Stimulated activated CD8-positive, alpha-beta memory T cell treated with anti-CD3 and anti-CD28 coated beads, Interleukin-12 subunit alpha, Interleukin-12 subunit beta, amount 100 ng/mL, for 1 hour (primary cell): ENCODE measurements at places on chromosomes 2 and 18.
A peak's percentile ranks its signal among the peaks of the same experiment; 100 is the strongest.

GRCh38 chr2:217685255-217685605, 317.6 kb downstream of the TNS1 start:
- no peak for DNase-seq

DNA sequence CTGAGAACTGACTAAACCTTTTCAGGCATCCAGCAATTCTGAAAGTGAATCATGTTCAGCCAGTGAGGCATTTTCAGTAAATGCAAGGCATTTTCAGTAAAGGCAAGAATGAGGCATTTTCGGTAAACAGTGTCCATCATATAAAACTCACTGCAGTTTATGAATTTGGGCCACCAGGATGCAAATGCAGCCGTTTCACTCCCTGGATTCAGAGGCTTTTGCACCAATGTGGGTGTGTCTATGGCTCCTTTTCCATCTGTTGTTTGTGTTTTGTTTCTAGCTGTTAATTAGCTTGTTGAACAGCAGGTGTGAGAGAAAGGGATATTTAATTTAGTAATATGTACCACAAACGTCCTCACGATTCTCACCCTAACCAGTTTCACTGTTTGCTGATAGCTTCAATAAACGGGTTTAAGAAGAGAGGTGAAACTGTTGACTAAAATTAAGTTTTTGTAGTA, 116.3 kb upstream of the PGAP1 start:
- no peak for DNase-seq

- no peak for DNase-seq
Measured at GRCh38 chr2:151833984-151834383, 5.8 kb upstream of the ARL5A start.

DNA sequence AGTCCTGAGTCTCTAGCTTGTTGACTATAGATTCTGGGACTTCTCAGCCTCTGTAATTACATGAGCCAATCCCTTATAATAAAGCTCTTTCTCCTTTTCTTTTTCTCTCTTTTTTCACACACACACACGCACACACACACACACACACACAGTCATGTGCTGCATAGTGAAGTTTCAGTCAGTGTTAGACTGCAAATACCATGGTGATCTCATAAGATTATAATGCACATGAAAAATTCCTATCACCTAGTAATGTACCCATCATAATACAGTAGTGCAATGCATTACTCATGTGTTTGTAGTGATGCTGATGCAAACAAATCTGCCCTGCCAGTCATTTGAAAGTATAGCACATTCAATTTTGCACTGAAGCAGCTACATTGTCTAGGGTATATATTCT, 558.2 kb downstream of the SUCLG1 start:
- no peak for DNase-seq

- DNase-seq = no peak
Measured at GRCh38 chr2:203913947-203914346, 22.6 kb upstream of the ICOS start.

DNA sequence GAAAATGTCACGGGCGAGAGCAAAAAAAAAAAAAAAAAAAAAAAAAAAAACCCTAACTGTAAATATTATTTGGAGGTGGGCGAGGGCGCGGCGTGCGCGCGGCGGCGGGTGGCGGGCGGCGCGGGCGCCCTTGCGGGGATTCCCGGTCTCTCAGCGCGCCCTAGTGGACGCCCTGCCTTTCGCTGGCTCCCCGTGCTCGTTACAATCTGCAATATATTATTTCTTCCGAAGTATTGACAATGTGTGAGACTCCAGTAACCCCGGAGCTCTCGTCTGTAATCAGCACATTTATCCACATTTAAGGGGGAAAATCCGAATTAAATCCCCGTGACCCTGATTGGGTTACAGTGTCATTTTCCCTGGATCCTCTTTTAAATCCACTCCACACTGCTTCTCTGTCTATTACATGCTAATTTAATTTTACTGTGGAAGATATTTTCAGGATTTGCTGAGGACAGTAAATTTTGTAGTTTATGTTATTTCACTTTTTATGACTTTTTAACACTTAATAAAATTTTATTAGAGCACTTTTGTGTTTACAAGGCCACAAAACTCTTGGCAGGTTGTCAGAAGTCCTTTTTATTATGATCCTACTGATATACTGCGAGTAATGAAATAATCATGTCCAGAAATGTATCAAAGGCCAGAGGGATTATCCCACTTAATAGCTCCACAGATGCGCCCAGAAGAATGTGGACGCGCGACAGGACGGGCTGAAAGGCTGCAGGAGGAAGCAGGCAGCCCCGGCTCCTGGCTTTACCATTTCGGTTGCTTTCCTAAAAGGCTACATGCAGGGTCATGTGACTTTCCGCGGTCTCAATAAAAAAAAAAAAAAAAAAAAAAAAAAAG, 369.1 kb downstream of the MTX2 start:
- DNase-seq = peak; percentile 25

- DNase-seq = no peak
Measured at GRCh38 chr18:63892566-63892965, 5.1 kb downstream of the SERPINB2 start.

DNA sequence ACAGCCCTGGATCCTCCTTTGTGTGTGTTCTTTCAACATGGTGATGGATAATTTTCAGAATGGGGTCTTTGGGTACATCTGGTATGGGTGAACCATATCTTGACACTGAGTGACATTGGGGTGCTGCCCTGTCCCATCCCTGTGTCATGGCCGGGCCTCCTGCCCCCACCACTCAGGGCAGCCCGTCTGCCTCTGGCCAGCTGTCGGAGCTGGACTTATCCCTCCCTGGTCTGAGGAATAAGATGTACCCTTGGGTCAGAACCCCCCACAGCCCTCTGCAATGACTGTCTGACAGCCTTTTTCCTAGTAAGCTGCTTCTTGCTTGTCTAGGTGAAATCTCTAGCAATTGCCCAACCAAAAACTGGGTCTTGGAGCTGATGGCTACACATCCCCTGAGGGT, 142.9 kb downstream of the SH3RF3 start:
- no peak for DNase-seq

- no peak for DNase-seq
Measured at GRCh38 chr18:38642711-38643110, 1077.1 kb upstream of the CELF4 start.

DNA sequence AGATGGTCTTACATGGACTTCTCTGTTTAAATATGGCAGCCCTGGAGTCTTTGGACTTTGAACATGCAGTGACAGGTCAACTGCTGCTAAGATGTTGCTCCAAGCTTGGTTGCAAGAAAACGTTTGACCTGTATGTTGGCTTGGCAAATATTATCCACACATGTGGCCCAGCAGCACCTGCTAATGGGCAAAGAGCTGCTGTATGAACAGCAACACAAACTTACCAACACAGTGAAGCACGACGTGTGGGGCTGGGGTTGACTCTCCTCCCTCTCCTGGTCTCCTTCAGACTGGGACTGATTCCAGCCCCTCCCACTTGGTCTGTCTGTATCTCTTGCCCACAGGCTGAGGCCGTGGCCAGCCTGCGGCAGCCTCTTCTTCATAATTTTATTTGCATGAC, 3.8 kb downstream of the KCNE4 start:
- no peak for DNase-seq

DNA sequence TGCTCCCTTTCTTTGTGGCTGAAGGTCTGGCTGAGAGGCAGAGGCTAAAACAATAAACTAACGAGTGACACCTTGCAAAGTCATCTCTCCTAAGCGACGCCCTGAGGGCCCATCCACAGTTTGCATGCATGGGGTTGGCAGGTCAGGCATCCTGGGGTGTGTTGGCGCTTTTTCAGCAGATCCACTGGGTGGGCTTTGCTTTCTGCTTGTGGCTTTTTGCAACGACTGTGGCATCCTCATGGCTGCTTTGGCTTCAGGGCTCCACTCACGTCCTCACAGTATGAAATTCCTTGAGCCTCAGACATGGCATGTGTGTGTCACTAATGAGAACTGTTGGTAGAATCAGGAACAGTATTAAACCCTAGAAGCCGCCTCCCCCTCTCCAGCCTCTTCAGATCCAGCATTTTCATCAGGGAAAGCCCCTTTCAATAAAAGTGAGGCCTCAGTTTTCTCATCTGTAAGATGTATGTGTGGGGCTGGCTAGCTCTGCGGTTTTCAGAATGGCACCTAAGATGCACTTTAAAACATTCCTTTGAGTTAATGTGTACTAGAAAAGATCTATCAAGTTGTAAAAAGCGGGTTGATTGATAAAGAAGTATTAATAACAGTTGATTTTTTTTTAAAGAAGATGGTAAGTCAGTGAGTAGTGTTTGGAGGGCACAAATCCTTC, 72.5 kb downstream of the SH3BP4 start:
- no peak for DNase-seq

- no peak for DNase-seq
Measured at GRCh38 chr2:15619510-15619909, 27.8 kb downstream of the DDX1 start.

DNA sequence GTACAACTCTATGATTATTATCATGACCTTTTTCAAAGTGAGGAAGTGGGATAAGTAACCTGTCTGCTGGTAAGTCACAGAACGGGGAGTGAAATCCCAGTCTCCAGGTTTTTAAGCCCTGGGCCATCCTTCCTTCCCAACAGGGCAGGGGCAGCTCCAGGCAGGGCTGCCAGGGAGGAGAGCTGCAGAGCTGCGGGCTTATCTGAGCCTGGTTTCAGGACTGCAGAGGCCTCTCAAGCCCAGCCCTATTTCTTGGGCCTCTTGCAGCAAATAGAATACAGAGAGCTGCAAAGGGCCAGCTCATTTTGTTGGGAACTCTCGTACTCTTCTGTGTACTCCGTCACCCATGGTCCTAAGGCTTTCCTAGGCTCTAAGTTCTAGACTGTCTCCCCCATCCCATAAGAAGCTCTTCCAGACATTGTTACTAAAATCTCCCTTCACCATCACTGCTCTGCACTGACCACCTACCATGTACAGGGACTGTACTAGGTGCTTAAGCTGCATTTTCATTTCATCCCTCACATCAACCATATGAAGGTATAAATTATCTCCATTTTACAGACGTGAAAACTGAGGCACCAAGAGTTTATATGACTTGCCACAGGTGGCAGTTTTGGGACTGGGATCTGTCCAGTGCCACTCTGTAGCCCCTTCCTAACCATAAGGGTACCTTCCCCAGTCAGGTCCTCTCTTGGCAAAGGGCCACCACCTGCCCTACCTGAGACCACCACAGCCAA, 3.1 kb downstream of the RAB11FIP5 start:
- no peak for DNase-seq

- no peak for DNase-seq
Measured at GRCh38 chr2:71878626-71879508, 268.8 kb downstream of the CYP26B1 start.

- no peak for DNase-seq
Measured at GRCh38 chr18:7575465-7576028, 8.4 kb downstream of the PTPRM start.

DNA sequence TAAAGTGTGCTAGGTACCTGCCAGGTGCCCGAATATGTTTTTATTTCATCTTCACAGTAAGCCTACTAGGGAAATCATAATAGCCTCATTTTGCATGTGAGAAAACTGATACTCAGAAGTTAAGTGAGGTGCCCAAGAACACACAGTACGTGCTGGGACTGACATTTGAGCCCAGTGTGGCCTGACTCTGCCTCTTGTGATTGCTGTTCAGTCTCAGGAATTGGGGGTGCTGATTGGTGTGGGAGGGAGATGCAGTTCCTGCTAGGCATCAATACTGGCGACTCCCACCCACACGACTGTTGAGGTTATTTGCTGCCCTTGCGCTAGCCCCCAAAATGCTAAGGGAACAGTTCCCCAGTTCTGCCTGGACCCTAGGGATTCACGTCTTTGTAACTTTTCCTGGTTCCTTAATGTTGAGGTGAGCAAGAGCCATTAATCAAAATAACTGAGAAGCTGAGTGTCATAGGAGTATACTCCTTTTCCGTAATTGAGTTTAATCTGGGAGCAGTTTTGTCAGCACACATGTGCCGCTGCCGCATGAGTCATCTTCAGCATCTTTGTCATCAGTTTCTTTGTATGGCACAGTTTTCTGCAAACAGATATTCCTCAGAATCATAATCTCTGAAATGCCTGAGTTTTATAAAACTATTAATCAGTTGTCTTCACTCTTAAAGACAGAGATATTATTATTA, 120.7 kb downstream of the NCK2 start:
- DNase-seq = no peak

DNA sequence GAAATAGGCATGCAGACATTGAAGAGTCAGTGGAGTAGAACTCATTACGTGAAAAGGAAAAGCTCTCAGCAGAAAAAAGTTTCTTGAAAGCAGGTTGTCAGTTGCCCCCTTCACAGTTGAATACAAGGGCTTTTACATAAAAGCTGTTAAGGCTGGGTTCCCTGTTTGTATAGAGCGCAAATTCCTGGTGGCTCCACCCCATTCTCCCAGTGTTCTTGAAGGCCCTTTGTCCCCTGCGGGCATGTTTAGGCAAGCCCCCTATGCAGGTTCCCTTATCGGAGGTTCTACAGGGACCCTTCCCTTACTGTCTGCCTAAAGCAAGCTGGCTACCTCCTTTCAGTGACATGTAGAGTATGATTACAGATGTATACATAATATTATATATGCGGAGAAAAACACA, 497.2 kb upstream of the SYT4 start:
- no peak for DNase-seq

DNA sequence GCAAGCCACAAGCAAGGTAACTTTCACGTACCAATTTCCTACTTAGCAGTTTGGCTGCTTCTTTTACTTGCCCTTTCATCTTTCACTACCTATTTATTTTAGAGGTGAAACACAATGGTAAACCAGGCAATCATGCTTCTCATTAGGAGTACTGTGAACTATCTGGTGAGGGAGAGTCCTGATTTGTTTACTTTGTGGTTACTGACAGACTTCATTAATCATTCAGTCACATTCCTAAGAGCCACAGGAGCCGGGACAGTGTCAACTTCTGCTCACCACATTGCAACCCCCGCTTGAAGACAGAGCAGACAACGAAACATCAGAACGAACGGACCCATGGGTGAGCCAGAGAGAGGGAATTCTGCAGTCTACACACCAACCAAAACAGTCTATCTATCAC, 28.8 kb downstream of the TUBB6 start:
- no peak for DNase-seq

DNA sequence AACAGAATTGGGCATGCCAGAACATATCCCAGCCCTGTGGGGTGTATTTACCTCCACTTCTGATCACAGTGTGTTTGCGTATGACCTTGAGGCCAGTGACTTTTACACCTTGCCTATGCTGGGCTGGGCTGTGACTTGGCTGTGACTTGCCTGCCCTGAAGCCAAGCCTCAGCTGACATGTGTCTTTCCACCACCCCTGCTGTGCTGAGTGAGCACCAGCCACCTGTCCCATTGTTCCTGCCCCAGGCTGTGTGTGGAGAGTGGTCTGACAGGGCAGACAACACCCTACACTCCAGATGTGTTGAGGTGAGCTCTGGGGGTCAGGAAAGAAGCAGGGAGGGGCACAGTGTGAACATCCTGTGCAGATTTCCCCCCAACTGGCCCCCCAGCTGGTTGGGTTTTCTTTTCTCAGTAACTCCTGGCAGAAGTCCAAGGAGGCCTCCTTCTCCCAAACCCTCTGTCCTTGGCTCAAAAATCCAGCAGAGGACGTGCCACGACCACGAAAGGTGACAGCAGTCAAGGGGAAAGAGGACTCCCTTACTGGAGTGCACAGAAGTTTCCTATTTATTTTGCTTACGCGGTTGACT, 5.1 kb upstream of the STEAP3 start:
- DNase-seq = no peak

- DNase-seq = no peak
Measured at GRCh38 chr2:119123389-119123788, 35.2 kb downstream of the C1QL2 start.
